ENCODE measurements at places on chromosomes 1 and 21.
A peak's percentile ranks its signal among the peaks of the same experiment; 100 is the strongest.

- DNase-seq = peak; percentile 17
These were observed 9.4 kb downstream of the POFUT2 start for GRCh38 chr21:45278156-45278911.

GRCh38 chr21:36113647-36114428 lies 21.0 kb upstream of the CBR3 start:
- DNase-seq = no peak

GRCh38 chr1:210654176-210654981 lies 325.7 kb downstream of the HHAT start:
- DNase-seq = no peak

- DNase-seq = no peak
These were observed 38.6 kb downstream of the LHX4 start for GRCh38 chr1:180268556-180269075.

DNA sequence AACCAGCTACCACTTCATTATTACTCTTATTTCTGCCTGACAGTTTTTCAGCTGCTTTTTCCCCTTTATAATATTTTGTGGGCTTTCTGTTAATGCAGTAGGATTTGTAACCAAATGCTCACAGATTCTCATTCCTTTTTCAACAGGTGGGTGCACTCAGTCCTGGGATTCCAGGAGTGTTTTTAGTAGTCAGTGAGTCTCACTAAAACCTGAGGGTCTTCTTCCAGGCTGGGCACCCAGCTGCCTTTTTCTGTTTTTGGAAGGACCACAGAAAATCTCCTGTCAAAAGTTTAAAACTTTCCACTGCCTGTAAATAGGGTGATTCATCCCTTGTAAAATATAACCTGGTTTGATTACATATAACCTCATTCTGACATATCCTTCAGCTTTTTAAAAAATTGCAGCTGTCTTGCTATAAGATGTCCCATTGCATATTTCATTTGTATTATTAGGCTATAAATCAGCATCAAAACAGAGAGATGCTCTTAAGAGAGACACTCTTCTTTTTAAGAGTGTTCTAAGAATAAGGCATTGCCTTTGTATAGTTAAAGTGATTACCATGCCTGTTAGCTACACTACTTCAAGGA lies 16.8 kb upstream of the CEP350 start:
- DNase-seq = no peak

DNA sequence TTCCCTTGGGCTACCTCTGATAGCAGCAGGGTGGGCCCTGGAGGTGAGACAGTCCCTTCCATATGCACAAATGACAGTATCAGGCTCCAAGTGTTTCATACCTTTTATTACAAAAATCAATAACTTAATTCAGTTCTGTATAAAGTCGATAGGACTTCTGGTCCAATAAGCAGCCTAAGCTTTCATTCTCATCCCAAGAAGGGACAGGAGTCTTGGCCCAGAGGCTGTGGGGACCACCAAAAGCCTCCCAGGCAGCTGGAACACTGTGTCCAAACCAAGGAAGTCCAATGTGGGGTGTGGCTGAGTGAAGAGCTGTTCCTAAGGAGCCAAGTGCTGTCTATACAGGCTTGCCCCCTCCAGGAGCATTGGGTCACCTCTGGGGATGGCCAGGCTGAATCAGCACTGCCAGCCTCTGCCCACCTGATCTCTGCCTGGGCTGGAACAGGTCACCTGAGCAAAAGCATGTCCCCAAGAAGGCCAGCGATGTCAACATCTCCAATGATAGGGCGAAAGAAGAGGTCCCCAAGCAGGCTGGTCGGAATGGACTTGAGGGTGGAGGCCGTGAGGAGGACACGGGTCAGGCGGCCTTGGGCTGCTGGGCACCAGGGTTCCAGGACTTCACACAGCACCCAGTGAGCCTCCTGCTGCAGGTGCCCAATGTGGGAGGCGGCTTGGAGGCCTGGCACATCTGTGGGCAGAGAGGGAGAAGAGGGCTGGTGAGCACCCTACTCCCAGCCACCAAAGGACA lies 2.2 kb downstream of the NR0B2 start:
- DNase-seq = no peak

DNA sequence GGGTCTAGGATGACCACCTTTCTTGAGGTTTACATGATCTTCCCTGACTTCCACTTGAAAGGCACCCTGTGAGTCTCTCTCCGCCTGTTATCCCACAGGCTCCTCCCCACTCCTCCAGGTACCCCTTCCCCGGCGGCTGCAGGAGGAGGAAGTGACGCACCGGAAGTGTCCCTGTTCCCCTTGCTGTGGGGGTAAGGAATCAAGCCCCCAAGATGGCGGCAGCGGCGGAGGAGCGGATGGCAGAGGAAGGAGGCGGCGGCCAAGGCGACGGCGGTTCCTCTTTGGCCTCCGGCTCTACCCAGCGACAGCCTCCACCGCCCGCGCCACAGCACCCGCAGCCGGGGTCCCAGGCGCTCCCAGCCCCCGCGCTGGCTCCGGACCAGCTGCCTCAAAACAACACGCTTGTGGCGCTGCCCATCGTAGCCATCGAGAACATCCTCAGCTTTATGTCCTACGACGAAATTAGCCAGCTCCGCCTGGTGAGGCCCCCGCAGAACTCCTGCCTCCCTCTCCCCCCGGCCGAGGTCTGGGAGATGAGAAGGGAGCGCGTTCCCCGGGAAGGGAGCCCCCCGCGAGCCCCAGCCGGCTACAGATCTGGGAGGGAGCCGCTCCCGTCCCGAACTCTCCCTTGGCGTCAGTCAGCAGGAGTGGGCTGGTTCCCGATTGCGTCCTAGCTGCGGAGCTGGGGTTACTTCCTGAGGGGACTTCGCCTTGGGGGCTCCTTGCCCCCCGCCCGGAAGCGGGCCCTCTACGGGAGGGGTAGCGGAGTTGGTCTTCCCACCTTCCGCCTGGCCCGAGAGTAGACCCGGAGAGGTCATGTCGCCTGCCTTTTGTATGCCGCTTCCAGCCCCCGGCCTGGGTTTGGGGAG lies at the start of gene FBXO28:
Gene FBXO28 (plus strand): TSS at position 194 of the 869 bp plus-strand sequence. CDS start 19 bp downstream, at position 213.
- peak; percentile 97 for DNase-seq

DNA sequence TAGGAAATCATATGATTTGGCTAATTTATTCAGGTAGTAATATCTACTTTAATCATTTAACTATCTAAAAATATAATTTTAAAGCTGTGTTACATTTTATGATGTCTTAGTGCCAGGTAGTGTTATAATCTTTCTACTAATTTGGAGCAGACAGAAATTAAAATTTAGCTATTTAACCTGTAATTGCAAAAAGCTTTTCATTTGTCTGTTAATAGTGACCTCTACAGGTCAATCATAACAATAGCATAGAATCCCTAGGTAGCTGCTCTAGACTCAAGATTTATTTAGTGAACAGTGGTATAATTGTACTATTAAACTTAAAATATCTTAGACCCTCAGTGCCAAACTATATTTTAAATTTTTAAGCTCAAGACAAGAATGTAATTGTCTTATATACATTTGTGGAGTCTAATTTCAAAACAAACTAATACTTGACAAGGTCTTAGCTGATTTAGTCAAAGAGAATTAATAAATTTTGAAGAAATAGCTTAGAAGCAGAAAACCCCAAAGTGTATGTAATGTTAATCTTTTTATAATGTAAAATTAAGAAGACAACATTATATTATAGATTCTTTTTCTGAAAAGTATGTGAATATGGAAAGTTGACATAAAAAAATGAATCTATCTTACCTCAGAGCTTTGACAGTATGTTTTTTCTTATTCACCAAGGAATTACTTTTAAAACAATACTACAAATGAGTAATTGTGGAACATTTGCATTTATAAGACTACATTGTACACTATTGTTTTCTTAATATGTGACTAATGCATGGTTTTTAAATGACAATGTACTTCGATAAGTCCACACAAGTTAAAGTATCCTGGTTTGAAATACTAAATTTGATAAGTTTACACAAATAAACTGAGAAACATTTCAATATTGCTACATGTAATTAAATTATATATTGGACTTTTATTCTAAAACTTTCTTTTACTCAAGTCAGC lies 64.1 kb upstream of the RNPC3 start:
- no peak for DNase-seq

GRCh38 chr1:17412093-17412870 lies 27.2 kb downstream of the RCC2 start:
- DNase-seq = no peak

GRCh38 chr1:94284476-94284875 lies 47.1 kb upstream of the ARHGAP29 start:
- no peak for DNase-seq

DNA sequence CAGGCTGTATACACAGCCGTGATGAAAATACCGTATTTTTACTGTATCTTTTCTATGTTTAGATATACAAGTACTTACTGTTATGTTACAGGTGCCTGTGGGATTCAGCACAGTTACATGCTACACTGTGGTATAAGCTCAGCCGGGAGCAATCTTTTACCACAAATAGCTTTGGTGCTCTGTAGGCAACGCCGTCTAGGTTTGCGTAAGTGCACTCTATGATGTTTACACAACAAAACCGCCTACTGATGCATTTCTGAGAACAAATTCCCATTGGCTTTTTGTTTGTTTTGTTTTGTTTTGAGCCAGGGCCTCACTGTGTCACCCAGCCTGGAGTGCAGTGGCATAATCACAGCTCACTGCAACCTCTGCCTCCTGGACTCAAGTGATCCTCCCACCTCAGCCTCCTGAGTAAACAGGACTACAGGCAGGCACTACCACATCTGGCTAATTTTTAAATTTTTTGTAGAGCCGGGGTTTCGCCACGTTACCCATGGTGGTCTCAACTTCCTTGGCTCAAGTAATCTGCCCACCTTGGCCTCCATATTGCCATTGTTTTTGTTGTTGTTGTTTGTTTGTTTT lies 81.0 kb downstream of the SCCPDH start:
- no peak for DNase-seq

DNA sequence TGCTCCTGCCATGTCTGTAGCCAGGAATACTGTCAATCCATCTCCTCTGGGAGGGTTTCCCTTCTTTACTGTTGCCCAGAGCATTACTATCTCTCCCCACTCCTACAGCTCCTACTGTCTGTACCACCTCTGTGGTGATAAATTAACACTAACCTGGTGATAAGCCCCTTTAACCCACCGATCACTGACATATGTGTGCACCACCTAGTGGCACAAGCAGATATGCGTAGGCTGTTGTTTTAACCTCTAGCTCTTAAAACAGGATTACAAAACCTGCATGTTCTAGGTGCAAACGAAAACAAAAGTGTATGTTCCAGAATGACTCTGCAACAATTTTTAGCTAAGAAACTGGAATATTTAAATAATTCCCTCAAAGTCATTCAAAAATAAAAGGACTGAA lies 93.9 kb upstream of the BEND5 start:
- no peak for DNase-seq

DNA sequence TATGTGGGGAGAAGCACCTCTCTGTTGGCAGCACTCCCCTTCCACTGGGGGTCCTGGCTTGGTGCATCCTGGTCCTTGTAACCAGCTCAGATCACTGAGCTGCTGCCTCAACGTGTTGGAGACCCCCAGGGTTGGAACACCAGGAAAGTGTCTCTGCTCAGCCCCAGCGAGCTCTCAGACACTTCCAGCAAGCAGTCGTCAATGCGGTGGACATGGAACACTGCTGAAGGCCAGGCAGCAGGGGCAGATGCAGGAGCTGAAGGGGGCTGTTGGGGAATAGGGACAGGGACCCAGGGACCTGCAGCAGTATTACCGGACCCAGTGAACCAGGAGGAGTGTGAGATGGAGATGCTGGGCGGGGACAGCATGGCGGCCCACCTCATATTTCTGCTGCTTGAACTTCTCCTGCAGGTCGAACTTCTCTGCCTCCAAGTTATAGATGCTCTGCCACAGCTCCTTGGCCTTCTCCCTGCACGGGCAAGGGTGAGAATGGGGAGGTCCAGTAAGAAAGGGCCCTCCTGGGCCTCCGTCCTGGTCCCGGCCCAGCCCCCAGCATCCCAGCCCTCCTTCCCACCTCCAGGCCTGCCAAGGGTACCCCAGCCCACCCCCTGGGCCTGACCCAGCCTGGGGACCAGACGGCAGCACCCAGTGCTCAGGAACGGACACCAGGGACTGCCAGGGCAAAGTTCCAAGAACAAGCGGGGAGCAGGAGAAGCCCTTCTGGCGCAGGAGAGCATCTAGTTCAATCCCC lies 16.4 kb downstream of the TNNT2 start:
- no peak for DNase-seq
